ENCODE measurements at places on chromosomes 13 and 19. TPM values are rescaled to one million over a fixed set of nuclear protein-coding genes. Genes with fewer than 3 reads are reported as not detected.

DNA sequence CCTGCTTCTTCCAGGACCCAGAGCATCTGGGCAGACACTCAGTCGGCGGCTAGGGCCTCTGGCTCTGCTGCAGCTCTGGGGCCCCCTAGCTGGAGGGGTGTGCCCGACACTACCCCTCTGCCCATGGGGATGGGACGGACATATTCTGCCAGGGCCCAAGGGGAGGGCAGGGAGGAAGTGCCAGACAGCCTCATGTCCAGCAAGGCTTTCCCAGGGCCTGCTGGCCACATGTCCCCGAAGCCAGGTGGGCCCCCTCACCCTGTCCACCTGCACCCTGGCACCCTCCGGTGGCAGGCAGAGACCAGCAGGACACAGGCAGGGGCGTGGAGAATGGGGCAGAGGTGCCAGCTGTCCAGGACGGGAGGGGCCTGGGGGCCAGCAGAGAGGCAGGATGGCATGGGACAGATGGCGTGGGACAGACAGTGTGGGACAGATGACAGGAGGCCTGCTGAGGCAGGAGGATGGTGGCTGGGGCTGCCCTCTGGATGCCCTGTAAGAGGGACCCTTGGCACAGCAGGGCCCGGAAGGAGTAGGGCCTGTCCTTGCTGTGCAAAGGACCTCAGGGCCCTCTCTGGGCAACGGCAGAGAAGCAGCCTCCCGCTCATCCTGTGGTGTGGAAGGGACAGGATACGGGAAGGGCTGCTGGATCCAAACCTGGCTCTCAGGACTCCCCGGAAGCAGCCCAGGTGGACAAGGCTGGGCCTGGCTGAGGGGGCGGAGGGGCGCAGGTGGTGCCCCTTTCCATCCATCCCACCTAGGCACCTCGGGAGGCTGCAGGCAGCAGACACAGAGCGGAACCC, 29.1 kb downstream of the CEBPG start:
- no peak for DNase-seq

DNA sequence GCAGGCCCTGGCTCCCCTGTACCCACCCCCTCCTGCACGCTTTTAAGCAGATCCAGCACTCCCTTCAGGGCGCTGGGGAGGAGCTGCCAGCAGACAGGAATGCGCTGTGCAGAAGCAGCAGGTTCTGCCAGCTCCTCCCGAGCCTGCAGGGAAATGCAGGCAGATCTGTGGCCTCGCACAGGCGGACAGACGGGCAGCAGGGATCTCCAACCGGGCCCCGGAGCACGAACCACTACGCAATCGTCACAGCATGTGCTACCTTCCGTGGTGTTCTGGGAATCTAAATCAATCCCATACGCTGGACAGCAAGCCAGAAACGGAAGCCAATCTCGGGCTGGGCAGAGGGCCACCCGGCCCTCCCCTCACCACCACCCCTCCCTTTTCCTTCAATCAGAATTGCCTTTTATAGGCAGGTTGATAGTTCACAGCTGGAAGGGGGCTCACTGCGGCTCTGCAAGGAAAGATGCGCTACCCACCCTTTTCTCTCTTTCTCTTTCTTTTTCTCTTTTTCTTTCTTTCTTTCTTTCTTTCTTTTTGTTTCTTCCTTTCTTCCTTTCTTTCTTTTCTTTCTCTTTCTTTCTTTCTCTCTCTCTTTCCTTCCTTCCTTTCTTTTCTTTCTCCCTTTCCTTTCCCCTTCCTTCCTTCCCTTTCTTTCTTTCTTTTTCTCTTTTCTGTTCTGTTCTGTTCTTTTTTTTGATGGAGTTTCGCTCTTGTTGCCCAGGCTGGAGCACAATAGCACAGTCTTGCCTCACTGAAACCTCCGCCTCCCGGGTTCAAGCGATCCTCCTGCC, 99.9 kb downstream of the GNG7 start:
- peak; percentile 92 for DNase-seq

- DNase-seq, result no peak
Measured at GRCh38 chr13:41694545-41695301, 237.4 kb downstream of the RGCC start.

DNA sequence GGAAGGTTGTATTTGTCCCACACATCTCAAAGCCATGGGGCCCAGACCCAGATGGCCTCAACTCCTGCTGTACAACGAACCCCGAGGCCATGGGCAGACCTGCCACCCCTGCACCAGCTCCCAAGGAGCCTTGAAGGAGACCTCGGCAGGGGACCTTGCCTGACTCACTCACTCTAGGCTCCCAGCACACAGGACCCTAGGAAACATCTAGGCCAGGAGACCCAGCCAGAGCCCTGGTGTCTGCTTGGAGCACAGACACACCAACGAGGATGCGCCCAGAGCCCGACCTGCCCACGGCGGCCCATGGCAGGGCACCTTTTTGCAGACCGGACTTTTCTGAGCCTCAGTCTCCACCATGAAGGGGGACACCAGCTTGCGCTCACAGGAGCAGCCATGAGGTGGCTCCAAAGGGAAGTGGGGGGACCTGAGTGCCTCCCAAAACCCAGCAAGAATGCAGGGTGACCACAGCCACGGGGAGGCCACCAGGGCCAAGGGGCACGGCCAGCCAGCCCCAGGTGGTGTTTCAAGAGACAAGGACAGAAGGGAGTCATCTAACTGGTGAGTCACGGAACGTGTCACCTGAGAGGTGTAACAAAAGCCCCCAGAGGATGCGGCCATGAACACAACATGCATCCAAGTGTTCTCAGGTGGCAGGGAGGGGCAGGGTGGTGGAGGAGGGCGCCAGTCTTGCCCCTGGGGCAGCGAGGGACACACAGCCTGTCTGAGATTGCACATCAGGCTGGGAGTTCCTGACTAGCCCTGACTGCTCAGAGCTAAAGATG, 4.9 kb upstream of the CERS1 start:
- DNase-seq, result peak; percentile 50

DNA sequence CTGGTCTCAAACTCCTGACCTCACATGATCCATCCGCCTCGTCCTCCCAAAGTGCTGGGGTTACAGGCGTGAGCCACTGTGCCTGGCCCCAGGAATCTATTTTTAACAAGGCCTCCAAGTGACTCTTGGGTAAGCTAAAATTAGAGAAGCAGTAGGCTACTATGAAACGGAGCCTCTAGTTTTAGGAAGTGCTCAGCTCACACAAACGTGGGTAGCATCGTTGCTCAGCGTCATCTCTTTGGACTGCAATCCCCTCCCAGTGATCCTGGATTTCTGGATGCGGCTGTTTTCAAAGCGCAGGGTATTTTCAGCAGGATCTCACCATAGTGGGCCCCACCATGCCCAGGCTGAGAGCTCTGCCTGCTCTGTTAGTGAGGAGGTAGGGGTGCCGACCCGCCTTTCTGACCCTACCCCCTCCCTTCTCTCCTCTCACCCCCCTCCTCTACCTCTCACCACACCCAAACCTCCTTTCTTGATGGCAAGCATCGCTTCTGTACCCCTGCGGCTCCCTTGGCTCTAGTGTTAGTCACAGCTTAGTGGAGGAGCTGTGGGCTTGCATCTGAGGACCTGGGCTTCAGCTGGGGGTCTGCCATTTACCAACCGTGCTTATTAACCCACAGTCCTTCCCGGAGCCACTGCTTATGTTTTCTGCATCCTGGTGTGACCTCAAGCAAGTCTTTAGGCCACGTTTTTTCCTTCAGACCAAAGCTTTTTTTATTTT, 34.2 kb downstream of the GJA3 start:
- peak; percentile 42 for DNase-seq

- DNase-seq, result no peak
Measured at GRCh38 chr19:55088021-55088451, 12.4 kb downstream of the EPS8L1 start.

- no peak for DNase-seq
Measured at GRCh38 chr13:97914540-97914939, 38.9 kb upstream of the IPO5 start.

- peak; percentile 85 for DNase-seq
Measured at GRCh38 chr19:18280247-18281081, 958 bp downstream of the JUND start.

GRCh38 chr19:45900738-45901431, 1.5 kb downstream of the MYPOP start:
- no peak for DNase-seq

- DNase-seq, result no peak
Measured at GRCh38 chr19:55257461-55258420, 1.1 kb downstream of the PPP6R1 start.

- DNase-seq, result no peak
Measured at GRCh38 chr19:9148697-9149096, 8.5 kb downstream of the ZNF317 start.

GRCh38 chr13:109968876-109969577, 182.6 kb upstream of the IRS2 start:
- peak; percentile 88 for DNase-seq

- no peak for DNase-seq
Measured at GRCh38 chr13:77328819-77329132, 1.9 kb upstream of the MYCBP2 start.

GRCh38 chr13:20974981-20975585, 72.5 kb upstream of the XPO4 start:
- peak; percentile 76 for DNase-seq

- DNase-seq, result no peak
Measured at GRCh38 chr13:110162053-110162452, 144.9 kb downstream of the COL4A1 start.

GRCh38 chr13:112496166-112496565, 91.8 kb downstream of the TUBGCP3 start:
- no peak for DNase-seq

GRCh38 chr13:47420020-47420419, 523.2 kb upstream of the HTR2A start:
- DNase-seq, result no peak

GRCh38 chr19:17889609-17890214, 18.0 kb downstream of the SLC5A5 start:
- no peak for DNase-seq

NCCRP1 gene
- 420 TPM for total RNA-seq

SLITRK6 gene
- total RNA-seq, result 14.6 TPM

MBD3L3 gene
- total RNA-seq, result not detected

GRIN2D gene
- 1.0 TPM for total RNA-seq

NTF4 gene
- 9.9 TPM for total RNA-seq

RFPL4AL1 gene
- not detected for total RNA-seq

TNNT1 gene
- total RNA-seq, result 13.6 TPM

ACTL9 gene
- total RNA-seq, result not detected

ACTMAP gene
- 4.3 TPM for total RNA-seq

HIPK4 gene
- 0.42 TPM for total RNA-seq

Measured in suprapubic skin (tissue), 4 donors.